Stimulated activated naive B cell treated with anti-CD40 and anti-IgM and Interleukin-4, amounts not matched to agents 10 μg/mL and 1 μg/mL and 100 μg/mL, for 72 hours (primary cell): ENCODE measurements at places on chromosomes 2 and 18.
A peak's percentile ranks its signal among the peaks of the same experiment; 100 is the strongest.

GRCh38 chr18:25175558-25176517 is 176.1 kb downstream of the ZNF521 start:
- H3K36me3 ChIP-seq = no peaks in the 10 kb centered on the region
- H3K4me1 ChIP-seq = no peaks in the 10 kb centered on the region
- no peak for DNase-seq
- H3K27ac ChIP-seq = no peak overlapping the region
- no peaks in the 10 kb centered on the region for H3K27me3 ChIP-seq

GRCh38 chr2:213162516-213163118 is 11.2 kb upstream of the IKZF2 start:
- H3K36me3 ChIP-seq = no peaks in the 10 kb centered on the region
- H3K27ac ChIP-seq = no peak overlapping the region
- H3K4me3 ChIP-seq = no peak overlapping the region
- DNase-seq = no peak

- no peak for DNase-seq
- H3K27ac ChIP-seq = no peak overlapping the region
- H3K4me1 ChIP-seq = peaks cover 6% of the 10 kb centered on the region
Observed at GRCh38 chr2:65311596-65311995, 84.0 kb downstream of the ACTR2 start.

DNA sequence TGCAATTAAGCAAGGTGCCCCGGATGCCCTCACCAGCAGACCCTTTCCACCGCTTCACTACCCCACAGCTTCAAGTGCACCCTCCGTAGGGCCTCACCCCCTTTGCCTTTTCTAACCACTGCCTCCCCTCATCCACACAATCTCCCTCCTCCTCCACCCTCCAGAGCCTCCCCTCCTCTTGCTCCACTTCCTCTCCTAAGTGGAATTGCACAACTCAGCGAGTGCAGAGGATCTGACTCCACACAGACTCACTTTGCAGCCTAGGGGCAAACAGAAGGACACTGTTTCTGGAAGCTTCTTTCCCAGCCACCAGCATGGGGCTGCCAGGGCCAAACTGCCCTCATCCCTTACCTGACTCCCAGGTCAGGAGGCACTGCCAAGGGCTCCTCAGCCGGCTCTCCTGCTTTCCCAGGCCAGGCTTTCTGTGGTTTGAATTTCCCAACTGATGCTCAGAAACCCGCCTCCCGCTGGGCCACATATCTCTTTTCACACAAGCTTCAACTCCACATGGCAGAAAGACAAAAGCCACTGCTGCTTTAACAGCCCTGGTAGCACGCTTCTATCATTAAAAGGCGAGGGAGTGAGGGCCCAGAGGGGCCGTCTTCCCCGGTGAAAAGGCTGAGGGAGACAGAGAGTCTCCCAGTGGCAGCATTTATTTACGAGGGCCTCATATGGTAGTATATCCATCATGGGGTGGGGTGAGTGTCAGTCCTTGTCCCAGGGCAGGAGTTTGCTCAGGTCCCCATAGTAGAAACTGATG is 74.7 kb upstream of the MGAT4A start:
- no peak for DNase-seq
- peaks cover 25% of the 10 kb centered on the region for H3K27me3 ChIP-seq
- no peak overlapping the region for H3K4me3 ChIP-seq

- peak overlapping the region; percentile 99 for H3K27ac ChIP-seq
- H3K36me3 ChIP-seq = peaks cover 22% of the 10 kb centered on the region
- peaks cover 19% of the 10 kb centered on the region for H3K4me1 ChIP-seq
- peak overlapping the region; percentile 82 for H3K4me3 ChIP-seq
- no peaks in the 10 kb centered on the region for H3K27me3 ChIP-seq
Observed at GRCh38 chr18:79987566-79987965, 797 bp downstream of the TXNL4A start.

GRCh38 chr18:80227472-80227871 is 19.8 kb downstream of the PARD6G start:
- no peaks in the 10 kb centered on the region for H3K4me1 ChIP-seq
- no peak for DNase-seq
- H3K4me3 ChIP-seq = no peak overlapping the region
- no peaks in the 10 kb centered on the region for H3K36me3 ChIP-seq

GRCh38 chr2:142957144-142957543 is 79.7 kb downstream of the KYNU start:
- no peaks in the 10 kb centered on the region for H3K27me3 ChIP-seq
- peaks cover 2% of the 10 kb centered on the region for H3K4me1 ChIP-seq
- H3K4me3 ChIP-seq = no peak overlapping the region
- peaks cover 23% of the 10 kb centered on the region for H3K36me3 ChIP-seq

DNA sequence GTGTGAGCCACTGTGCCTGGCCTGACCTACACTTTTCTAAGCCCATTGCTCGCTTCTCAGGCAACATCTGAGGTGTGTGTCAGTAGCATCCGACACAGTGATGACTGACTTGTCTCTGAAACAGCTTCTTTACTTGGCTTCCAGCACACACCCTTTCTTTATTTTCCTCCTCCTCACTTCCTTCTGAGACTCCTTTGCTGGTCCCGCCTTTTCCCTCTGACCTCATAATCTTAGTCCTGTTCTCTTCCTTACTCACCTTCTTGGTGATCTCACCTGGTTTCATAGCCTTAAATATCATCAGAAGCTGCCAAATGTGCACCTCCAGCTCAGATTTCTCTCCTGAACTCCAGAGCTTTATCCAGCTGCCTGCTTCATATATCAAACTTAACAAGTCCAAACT is 66.6 kb upstream of the PELI1 start:
- H3K4me1 ChIP-seq = peaks cover 87% of the 10 kb centered on the region
- peak overlapping the region; percentile 65 for H3K27ac ChIP-seq
- H3K27me3 ChIP-seq = no peaks in the 10 kb centered on the region
- DNase-seq = no peak
